Right atrium auricular region (tissue), 2 donors: ENCODE measurements at places on chromosomes 2 and 18.

DNA sequence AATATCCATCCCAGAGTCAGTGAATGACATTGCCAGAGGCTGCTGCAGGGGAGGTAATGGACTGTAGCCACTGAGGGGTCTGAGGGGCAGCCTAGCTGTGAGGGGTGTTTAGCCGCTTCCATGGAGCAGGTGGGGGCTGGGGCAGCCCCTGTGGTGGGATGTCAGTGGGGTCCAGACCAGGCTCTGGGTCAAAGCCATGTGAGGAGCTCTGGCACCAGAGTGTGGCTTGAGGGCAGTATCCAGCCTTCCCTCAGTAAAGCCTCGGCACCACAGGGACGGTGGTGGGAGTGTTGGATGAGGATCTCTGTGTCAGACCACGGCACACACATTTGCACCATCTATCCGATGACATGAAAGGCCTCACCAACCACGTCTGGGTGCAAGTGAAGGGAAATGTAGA lies 85.0 kb downstream of the INHBB start:
- DNase-seq = no peak

DNA sequence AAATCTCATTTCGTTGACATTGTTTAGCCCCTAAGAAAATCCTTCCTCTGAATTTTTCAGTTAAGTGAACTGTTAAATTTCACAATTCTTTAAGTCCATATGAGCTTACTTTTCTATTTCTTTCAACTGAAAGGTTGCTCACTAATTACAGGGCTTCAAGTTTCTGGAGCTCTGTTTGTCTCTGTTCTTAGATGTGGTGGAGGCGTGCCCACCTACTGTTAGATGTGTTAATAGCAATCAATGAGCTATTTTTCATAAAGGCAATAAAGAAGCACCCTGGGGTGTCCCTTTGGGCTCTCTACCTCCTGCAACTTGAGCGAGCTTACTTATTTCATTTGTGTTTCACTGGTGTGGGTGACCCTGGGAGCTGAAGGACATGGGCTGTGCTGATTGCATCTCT lies 25.0 kb downstream of the CREG2 start:
- DNase-seq = no peak

- no peak for DNase-seq
These were observed 54.4 kb downstream of the STK39 start for GRCh38 chr2:168192839-168193616.

DNA sequence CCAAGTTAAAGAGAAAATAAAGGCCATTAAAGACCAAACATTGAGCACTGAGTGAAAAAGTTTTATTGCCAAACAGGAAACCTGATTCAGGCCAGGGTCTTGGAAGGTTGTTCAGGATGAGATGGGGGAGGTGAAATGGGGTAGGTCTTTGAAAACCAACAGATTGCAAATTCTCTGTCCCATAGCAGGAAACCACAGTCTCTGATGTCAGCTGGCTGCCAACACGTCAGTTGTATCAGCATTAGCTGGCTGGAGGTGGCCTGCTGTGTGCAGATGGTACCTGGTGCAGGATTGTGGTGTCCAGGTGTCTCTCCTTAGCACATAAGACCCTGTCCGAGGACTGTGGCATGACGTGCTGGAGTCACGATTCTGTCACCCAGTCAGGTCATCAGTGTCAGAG lies 106.3 kb downstream of the MSH2 start:
- DNase-seq = no peak

- DNase-seq = no peak
These were observed 19.3 kb upstream of the MGAT5 start for GRCh38 chr2:134234535-134234934.

DNA sequence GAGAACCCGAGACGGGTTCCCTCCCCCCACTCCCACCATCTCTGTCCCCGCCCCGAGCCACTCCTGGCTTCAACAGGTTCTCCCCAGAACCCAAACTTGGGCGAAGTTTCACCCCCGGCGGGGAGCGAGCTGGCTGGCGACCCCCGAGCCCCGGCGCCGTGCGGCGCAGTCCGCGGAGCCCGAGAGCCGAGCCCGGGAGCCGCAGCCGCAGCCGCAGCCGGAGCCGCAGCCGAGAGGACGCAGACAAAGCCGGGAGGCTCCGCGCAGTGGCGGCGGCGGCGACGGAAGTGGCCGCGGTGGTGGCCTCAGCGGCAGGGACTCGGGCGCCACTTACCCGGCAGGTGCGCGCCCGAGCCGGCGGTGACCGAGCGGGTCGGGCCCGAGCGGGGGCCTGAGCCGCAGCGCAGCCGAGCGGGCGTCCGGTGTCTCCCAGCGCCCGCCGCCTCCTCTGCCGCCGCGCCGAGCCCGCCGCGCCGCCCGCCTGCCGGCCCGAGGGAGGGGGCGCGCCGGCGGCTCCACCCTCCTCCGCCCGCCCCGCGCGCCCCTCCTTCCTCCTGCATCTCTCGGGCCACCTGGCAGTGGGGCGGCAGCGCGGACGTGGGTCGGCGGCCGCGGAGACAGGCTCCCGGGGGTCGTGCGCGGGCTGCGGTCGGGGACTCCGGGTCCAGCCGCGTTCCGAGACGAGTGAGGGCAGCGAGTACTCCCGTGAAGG lies at the start of gene ECEL1:
TSS of gene ECEL1 (minus strand) at position 450 of the 712 bp plus-strand sequence. CDS start 1,181 bp downstream, outside the sequence.
- DNase-seq = no peak

- DNase-seq = no peak
These were observed 134.3 kb upstream of the HAAO start for GRCh38 chr2:42926434-42927333.

DNA sequence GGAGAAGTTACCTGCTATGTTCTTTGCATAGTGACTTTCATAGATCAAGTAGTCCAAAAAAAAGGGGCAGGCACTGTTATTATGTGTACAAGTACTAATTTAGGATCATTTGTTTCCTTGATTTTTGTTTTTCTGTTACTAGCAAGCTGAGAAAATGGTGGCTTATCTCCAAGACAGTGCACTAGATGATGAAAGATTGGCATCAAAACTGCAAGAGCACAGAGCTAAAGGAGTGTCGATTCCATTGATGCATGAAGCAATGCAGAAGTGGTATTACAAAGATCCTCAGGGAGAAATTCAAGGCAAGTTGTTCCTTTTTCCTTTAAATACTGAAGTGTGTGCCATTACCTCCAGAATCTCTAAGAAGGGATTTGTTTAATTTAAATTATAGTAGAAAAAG lies 19.6 kb upstream of the KCNJ13 start:
- DNase-seq = no peak

- peak; percentile 46 for DNase-seq
These were observed 10.1 kb upstream of the NEU4 start for GRCh38 chr2:241798631-241799521.

DNA sequence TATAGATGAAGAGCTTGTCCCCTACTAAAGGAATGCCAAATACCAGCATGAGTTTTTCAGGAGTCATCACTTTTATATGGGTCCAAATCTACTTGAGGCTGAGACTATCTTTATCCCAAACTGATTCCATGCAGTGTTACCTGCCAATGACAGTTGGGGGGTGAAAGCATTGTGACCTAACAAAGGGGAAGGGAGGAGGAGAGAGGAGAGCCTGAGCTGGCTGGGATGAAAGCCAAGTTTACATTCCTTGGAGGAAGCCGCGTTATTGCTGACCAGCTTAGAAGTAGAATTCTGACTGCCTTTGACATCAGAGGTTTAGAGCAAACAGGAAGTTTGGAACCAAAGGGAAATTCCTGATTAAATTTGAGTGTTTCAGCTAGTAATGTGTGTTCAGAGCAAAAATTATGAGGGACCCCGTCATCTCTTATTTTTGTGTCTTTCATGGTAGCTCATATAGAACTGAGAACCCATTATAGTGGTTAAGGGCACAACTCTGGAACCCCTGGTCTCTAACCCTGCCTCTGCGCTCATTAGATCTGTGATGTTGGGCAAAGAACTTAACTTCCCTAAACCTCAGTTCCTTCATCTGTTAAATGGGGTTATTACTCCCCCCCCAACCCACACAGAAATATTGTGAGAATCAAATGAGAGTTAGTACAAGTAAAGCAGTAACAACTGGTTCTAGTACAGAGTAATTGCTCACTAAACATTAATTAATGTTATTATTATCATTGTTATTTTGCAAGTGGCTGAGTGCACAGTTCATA lies 199.3 kb upstream of the EPAS1 start:
- peak; percentile 86 for DNase-seq

- no peak for DNase-seq
These were observed 68.6 kb downstream of the STEAP3 start for GRCh38 chr2:119292226-119292625.

- no peak for DNase-seq
These were observed 143.6 kb downstream of the MYO3B start for GRCh38 chr2:170321526-170321925.

DNA sequence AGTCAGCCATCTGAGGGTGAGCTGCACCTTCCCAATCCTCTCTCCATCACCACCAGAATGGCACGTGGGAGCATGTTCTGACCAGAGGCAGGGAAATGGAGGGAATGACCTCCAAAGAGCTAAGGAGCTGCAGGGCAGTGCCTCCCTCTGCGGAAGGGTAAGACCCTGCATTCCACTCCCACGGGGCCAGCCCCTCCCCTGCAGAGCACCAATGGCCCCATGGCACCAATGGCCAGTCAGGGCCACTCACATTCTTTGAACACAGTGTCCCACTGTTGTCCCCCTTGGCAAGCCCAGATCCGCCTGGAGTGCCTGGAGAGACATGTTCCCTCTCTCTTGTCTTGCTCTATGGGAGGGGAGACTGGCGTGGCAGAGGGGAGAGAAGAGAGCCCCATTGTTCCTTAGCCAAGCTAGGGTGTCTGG lies 164.4 kb downstream of the TNS1 start:
- DNase-seq = no peak

GRCh38 chr18:48172226-48173006 lies 236.8 kb downstream of the ZBTB7C start:
- no peak for DNase-seq

DNA sequence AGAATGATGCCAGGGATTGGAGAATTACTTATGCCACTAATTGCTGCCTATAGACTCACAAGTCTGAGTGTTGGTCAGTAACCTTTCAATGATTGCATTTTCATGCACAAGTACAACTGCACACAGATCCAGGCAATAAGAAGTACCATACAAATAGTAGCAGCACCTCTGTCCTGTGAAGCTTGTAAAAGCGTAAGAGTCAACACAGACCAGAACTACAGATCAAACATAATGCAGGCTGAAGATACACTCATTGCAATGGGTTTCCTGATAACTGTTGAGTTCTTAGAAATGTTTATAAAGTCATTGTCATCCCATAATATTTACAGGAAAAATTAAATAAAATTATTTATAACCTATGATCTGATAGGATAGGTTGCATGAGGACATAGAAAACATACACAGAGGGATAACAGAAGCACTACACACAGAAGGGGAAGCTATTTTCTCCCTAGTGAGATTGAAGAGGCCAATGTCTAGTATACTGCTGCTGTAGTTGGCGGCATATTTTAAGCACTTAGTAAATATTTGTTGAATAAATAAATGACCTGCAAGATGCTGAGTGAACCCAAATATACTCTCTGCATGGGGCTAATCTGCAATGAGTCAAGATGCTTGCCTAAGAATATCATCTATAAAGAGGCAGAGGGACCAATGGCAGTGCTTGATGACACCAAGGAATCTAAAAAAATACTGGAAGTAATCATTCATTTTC lies 5.7 kb upstream of the PIK3C3 start:
- DNase-seq = no peak

GRCh38 chr2:228949831-228950230 lies 321.3 kb downstream of the PID1 start:
- no peak for DNase-seq

DNA sequence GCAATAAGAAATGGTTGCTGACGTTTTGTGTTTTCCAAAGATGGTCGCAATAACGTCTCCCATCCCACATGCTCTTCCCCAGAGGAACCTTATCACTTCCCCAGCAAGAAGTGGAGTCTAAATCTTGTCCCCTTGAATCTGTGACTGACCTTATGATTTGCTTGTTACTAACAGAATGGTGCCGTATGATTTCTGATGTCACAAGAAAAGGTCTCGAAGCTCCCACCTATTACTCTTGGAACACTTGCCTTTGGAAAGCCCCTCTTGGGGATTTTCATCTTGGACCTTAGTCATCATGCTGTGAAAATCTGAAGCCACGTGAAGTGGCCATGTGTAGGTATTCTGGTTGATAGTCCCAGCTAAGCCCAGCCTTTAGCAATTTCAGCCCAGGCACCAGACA lies 86.2 kb upstream of the GLS start:
- DNase-seq = no peak

DNA sequence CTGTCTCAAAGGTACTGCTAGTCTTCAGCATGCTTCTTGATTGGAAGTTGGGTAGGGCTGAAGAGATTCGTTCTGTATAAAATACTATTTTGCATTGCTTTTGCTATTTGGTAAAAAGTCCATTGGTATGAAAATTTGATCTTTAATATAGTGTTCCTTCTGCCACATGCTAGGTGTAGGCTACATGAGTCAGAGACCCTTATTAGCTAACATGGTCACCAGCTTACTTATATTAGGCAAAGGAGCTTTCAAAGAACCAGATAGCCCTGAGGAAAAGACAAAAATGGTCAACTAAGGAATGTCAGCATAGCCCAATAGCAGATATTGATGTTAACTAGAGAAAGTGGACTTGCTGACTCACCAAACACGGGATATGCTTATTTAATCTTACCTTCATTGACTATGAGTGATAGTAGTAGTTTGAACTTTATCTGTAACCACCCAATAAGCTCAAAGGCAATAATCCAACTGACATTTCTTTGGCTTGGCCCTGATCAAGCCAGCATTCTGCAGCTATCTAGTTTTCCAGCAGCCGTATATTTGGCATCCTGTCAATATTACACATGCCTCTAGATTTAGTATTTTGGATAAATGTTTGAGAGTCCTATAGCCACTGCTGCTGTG lies 110.0 kb downstream of the TPGS2 start:
- DNase-seq = no peak

GRCh38 chr2:113376913-113377445 lies 60.5 kb upstream of the ZNG1B start:
- no peak for DNase-seq

DNA sequence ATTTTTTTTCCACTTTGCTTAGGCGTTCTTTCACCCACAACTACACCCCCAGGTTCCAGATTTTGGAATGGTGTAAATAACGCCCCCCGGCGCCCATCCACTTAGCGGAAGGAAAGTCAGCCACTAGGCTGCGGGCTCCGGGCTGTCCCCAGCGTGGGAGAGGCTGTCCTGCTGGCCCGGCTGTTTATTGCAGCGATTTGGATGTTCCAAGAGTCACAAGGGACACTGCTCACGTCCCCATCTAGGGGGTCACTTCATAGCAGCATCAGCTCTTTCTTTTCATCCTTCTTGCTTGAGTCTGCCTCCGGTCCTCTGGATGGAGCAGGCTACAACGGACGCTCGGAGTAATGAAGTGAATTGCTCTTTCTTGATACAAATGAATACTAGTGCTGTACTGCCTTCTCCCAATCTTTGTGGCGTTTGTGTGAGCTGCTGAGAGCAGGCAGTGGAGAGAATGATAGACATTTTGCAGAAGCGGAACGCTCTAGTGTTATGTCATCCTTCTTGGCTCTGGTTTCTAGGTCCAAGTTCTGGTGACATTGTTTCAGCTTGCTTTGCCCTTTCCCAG lies 50.7 kb upstream of the PAIP2B start:
- peak; percentile 65 for DNase-seq
